T47D (cell line): ENCODE measurements at places on chromosomes 3 and 15.

- peak; percentile 93 for DNase-seq
Observed at GRCh38 chr3:42012935-42013690, 51.2 kb upstream of the ULK4 start.

DNA sequence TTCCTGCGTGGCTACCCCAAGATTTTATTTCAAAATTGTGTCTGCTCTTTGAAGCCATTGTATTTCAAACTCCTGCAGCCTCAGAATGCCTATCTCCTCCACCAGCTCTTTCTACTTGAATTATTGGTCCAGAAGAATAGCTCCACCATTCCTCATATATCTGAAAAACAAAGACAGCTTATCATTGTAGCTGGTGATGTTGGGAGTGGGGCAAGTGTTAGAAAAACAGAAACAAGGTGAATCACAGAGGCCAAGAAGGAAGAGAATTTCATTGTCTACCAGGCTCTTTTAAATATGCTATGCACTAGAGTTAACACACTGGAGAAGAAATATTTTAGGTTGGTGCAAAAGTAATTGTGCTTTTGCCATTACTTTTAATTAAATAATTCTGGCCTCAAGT is 307.9 kb upstream of the ROPN1 start:
- DNase-seq, result no peak

GRCh38 chr15:87619161-87619960 is 637.2 kb downstream of the NTRK3 start:
- DNase-seq, result no peak

DNA sequence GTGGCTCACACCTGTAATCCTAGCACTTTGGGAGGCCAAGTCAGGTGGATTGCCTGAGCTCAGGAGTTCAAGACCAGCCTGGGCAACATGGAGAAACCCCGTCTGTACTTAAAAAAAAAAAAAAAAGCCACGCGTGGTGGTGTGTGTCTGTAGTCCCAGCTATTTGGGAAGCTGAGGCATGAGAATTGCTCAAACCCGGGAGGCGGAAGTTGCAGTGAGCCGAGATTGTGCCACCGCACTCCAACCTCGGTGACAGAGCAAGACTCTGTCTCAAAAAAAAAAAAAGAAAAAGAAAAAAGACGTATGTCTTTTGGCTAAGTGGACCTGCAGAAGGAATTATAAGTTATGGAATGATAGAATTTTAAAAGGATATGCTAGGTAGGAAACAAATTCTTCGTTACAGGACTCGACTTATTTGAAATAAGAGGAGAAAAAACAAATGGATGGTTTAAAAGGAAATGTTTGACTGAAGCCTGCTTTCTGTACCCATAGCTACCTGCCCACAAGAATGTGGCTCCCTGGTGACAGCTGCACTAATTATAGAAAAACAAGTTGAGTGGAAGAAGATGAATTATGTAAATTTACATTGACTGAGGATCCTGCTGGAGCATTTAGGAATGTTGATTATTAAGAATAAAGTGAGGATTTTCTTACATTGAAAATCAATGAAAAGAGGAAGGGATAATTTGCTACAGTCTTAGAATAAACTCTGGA is 36.0 kb upstream of the SKIL start:
- DNase-seq, result peak; percentile 51

GRCh38 chr15:88029696-88030095 is 226.8 kb downstream of the NTRK3 start:
- DNase-seq, result no peak

DNA sequence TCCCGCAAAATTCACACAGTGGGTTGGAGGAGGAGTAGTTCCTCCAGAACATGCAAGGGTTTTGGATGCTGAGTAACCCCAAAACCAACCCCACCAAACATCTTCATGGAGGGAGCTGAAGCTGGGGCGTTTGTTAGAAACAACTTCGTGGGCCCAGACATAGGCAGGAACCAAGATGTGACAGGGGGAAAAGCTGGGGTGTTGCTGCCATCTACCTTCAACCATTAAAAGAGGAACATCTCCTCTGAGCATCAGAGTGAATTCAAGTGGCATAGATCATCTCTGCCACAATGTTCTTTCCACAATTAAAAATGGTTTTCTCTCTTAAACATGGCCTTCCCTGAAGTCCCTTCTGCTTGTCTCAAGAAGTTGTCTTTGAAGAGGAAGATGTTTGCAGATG is 20.5 kb downstream of the SIDT1 start:
- no peak for DNase-seq

DNA sequence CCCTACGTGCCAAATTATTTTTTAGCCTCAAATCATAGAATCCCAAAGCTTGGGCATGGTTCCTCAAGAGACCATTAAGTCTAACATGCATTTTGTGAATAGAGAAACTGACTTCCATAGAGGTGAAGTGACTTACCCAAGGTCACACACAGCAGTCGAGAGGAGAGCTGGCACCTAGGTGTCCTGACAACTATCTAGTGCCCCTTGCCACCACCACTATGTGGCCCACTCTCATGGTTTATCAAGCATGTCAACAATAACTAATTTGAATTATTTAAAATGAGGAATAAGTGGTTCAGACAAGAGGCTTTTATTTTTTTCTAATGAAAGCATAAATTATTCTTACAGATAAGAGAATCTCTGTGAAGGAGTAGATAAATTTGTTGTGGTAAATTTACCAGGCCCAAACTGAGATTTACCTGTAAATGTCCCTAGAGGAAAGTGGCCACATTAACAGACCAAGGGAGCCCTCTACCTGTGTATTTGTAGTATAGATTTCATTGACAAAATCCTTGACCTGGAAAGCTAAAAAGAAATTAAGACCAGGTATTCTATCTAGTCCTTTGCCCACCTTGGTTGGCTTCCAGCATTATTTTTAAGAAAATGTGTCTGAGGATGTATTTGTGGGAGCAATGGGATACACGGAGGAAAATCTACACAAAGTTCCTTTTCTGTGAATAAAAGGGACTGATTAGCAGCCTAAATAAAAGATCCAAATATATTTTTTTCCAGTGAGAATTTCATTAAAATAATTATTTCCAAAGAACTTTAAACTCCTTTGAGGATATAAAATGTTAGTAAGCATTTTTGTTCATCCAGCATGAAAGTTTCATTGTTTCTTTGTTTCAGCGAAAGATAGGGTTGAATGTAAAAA is 49.1 kb downstream of the IQCH start:
- peak; percentile 5 for DNase-seq

DNA sequence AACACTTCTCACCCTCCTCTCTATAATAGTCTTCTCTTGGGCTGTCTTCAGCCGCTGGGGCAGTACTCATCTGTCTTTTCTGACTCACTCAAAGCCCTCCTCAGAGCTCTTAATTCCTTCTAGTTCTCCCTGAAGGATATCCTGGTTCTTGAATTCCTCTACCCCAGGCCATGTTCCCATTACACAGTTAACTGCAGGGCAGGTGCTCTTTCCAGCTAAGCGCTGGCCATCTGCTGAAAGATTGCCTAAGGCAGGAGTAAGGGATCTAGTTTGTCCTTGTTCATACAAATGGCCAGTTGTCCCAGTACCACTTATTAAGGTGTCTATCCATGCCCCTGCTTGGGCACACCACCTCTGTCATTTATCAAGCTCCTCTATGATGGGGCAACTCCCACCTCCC is 10.2 kb upstream of the SPG11 start:
- DNase-seq, result no peak

- DNase-seq, result no peak
Observed at GRCh38 chr15:37981775-37982174, 47.3 kb downstream of the TMCO5A start.

GRCh38 chr3:123678108-123678511 is 93.3 kb upstream of the HACD2 start:
- DNase-seq, result peak; percentile 35

DNA sequence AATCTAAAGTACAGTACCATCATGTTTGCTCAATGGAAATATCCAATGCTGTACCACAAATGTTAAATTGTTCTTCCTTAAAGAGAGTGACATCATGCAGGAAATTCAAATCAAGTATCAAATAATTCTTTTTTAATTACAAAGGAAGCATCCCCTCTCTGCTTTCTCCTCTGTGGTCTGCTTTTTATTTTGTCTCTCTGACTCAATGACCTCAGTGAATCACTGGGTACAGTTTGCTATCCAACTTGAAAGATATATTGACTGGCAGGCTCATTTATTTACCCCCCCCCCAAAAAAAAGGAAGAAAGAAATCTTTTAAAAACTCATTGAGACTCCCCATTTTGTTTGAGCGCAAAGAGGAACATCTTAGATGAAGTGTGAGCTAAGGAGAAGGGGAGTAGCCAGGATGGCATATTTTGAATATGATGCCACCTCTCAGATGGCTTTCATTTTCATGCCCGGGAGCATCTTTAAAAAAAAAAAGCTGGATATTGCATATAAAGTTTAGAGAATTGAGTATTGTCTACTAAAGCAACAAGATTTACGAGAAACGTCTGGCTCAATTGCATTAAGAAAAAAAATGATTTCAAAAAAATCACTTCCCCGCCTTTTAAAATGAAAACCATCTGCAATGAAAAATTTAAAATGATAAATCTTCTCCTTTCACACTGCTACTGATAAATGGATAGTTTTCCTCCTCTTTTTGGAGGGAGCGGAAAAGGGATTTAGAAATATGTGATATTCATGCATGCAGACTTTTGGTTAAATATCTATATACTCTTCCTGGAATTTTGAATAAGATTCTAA is 307.1 kb upstream of the DPH6 start:
- DNase-seq, result no peak

GRCh38 chr15:33197636-33198035 is 3.1 kb upstream of the FMN1 start:
- DNase-seq, result no peak

- DNase-seq, result no peak
Observed at GRCh38 chr3:159748425-159748824, 240.2 kb upstream of the IL12A start.

DNA sequence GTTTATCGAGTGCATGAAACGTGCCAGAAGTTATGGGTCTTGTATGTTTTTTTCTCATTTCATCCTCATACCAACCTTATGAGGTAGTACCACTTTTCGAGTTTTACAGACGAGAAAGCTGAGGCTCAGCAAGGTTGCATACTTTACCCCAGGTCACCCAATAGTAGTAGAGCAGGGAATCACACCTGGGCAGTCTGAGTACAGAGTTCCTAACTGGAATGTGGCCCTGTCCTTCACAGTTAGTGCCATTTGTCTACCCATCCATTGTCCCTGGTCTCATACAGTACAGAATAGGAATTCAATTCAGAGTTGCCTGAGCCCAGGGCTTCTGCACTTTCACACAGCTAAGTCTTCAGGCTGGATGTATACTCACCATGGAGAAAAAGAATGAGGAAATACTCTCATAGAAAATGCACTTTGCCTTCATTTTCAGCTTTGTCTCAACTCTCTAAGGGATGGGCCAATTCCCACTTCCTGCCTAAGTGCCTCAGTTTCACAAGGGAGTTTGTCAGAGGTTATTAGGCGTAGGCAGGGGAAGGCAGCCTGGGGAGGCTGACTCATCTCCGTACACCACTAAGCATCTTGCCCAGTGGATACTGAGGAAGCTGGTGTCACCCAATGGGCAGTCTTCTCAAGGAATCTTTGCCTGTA is 93.2 kb downstream of the TMEM212 start:
- no peak for DNase-seq

DNA sequence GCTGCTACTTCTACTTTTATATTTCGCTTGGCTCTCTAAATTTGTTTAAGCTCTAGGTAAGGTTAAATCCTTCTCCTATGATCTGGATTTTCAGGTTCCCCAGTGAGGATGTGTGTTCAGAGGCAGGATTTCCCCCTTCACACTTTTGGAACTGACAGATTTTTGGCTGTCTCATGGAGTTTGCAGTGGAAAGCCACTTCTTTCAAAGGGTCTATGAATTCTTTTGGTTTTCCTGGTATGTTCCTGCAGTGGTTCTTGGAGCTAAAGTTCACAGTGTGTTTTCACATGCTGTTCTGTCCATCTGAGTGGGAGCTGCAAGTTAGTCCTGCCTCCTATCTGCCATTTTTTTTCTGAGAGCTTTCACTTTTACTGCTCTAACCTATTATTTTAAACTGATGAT is 21.6 kb upstream of the TIGIT start:
- no peak for DNase-seq

GRCh38 chr15:49406352-49407118 is 16.5 kb upstream of the FGF7 start:
- DNase-seq, result no peak

DNA sequence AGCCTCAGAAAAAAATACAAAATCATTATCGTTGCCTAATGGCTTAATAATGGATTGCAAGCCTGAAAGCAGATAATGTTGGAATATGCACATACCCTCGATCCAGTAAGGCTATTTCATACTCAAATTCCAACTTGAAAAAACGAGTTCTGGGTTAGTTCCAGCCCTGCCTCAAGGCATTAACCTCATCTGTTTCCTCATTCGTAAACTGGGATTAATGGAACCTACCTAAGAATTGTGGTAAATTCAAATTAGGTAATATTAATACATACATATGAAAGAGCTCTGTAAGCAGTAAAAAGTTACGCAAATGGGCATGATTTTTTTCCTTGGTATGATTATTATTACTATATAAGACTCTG is 107.5 kb downstream of the SRGAP3 start:
- peak; percentile 35 for DNase-seq

GRCh38 chr3:100164743-100165142 is 50.4 kb upstream of the FILIP1L start:
- no peak for DNase-seq

DNA sequence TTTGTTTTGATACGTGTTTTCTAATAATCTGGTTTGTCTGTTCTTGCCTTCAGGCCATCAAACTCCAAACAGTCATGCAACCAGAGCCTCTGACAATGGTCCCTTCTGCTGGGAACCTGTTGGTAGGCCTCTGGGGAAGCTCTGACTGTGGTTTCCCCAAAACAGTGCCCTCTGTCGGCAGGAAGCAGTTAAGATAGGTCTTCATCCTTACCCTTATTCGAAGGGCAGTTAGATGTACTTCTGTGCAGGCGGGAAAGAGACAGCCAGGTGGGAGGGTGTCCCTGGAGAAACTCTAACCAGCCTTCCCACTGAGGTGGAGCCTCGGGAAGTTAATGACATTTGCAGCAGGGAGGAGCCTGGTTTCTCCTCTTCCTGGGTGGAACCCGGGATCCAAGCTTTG is 81.6 kb upstream of the CHMP2B start:
- DNase-seq, result no peak

DNA sequence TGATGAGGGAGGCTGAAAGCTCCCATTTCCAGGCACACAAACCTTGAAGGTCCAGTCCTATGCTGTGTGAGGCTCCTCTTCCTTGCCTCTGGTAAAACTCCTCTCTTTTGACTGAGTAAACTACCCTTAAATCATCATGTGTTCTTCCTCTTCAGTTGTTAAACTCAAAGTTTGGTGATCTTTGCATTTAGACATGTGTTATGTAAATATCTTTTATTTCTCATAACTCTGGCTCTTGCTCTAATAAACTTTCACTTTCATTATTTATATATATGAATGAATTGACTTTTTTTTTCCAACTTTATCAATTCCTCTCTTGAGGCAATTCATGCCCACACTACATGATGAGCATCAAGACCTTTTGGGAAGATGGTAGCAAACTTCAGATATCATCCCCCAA is 26.6 kb downstream of the SUCNR1 start:
- no peak for DNase-seq

GRCh38 chr3:126026277-126026751 is 57.3 kb downstream of the ROPN1B start:
- no peak for DNase-seq

DNA sequence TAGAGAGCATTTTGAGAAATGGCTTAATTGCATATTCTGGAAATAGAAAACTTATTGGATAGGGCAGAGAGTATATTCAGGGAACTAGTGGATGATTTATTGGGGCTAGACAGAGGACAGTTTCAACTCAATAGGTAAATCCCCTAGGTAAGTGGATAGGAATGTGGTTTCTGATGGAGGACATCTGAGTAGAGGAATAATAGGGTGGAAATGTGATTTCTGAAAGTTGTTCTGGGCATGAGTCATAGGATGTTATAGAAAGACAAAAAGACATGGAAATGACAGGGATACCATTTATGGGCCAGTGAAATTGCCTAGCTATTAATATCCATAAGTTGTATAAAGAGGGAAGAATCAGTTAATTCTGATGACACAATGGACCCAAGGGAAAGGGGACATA is 563.3 kb upstream of the GOLIM4 start:
- DNase-seq, result no peak
